ENCODE measurements at places on chromosomes 5 and 9.

DNA sequence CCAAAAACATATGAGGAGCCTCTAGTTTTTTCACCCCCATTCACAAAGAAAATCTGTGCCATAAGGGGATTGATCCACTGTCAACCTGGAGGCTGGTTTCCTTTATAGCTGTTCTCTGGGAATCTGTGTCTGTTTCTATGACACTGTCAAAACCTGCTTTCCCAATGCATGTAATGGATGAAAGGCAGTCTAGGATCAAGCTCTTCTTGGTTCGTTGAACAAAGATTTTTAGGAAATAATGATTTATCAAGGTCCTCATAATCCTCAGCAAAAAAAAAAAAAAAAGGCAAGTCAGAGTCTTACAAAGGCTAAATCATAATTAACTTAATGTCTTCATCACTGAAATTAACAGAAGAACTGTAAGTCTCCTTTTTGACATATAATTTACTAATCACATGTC lies 16.0 kb downstream of the EPB41L4A start:
- no peak for DNase-seq

DNA sequence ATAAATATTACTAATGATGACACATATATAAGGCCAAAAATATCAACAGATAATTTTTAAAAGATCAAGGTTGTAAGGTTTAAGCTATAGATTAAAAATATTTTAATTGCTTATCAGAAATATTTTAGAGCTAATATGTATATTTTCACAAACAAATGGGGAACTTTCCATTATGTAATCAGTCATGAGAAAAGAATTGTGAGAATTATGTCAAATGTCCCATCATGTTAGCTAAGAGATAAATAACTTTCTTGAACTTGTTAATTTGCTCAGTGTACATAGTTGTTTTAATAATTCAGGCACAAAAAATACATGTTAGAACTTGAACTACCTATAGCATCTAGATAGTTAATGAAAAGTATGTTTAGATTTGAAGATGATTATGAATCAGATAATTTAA lies 67.7 kb downstream of the SYK start:
- no peak for DNase-seq

DNA sequence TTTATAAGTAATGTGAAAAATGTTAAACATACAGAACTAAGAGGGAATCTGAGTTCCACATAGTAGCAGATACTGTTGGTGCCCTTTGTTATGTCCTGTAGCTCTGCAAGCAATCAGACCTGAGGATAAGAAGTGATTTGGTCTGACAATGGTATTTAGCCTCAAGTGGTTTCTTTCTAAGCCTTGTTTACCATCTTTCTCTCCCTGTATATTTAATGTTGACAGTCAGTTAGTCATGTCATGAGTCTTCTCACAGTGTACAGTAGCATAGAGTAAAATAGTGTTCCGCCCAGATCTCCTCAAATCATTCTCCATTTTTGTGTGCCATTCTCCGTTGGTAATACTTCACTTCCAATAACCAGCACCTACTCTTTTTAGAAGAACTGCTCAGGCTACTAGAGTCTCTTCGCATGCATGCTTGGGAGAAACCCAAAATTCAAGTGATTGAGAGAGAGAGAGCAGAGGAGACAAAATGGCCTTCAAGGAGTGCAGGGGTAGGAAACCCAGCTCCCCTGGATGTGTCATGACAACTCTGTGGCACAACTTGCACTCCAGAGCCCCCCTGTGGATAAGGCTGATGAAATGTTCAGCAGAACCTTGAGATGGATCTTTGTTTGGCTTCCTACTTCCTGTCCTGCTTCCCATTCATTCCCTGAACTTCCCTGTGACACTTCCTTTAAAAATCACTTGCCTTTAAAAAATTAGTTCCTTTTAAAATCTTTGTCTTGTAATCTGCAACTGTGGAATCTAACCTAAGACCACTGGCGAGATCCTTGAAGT lies 129.2 kb upstream of the FST start:
- no peak for DNase-seq

GRCh38 chr5:125967576-125967975 lies 455.6 kb upstream of the GRAMD2B start:
- no peak for DNase-seq

DNA sequence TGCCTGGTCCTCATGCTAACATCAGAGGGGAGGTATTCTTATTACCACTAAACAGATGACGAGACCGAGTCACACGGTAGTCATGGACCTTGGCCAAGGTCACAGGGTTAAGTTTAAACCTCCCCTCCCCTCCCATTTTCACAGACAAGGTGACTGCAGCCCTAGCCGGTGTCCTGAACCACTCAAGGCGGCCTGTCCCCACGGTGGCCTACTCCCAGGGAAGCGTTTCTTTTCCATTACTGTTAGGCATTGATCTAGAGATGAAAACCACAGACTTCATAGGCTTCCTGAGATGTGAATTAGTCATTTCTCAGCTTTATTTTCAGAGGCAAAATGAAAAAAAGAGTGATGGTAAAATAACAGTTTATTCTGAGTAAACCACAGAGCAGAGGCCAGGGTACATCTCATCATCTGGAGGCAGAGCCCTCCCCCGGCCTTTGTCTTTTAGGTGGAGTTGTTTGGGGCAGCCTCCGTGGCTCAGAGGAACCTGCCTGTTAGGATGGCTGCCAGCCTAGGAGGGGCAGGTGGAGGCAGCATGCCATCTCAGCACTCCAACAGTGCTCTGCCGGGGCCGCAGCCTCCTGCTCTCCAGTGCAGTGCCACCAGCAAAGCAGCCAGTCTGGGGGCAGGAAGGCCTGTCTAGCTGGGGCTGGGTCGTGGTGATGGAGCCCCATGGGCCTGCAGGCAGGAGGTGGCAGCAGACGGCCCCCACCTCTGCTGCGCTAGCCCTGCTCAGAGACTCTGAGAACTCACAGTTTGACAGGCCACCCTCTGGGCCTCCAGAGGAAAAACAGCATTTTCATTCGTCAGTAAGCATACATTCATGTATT lies 71.2 kb downstream of the RAPGEF1 start:
- no peak for DNase-seq

GRCh38 chr5:38258319-38259061 lies at the start of gene EGFLAM:
EGFLAM (plus strand) TSS chr5:38258559; CDS start chr5:38258755, 196 bp downstream.
- DNase-seq: no peak

GRCh38 chr9:77604316-77604715 lies 43.8 kb downstream of the GNA14 start:
- DNase-seq: no peak

DNA sequence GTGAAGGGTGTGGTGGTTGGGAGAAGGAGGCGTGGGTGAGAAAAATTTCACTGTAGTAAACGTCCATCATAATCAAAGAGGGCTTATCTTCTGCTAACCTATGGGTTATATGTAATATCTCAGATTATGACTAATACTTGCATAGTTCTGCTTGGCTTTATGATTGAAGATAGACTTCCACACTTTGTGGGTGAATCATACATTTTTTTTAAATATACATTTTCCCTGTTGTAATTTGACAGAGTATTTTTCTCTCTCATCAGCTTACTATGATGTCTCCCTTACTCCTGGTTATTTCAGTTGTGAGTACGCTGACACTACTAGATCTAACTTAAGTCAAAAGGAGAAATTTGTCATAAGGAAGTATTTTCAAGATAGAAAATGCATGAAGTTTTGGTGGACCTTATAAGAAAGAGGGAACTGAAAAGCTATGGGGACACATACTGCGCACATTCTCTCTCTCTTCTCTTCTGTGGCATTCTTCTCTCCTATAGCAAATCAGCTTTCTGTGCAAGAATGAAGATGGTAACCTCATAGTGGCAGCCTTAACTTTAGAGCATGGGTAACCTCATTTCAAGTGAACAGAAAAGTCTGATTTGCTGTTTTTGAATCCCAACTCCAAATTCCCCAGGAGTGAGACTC lies 4.9 kb upstream of the JAK2 start:
- no peak for DNase-seq

- no peak for DNase-seq
Observed at GRCh38 chr5:109580225-109580624, 109.5 kb upstream of the MAN2A1 start.

All from stimulated activated CD8-positive, alpha-beta memory T cell treated with anti-CD3 and anti-CD28 coated beads, Interleukin-4, amount 100 ng/mL, for 1 hour (primary cell).